T-helper 2 cell treated with Interferon-gamma antibody and Interleukin-4, amounts not matched to agents 5 μg/mL and 100 μg/mL, for 36 hours (primary cell): ENCODE measurements at places on chromosomes 3 and 15.

DNA sequence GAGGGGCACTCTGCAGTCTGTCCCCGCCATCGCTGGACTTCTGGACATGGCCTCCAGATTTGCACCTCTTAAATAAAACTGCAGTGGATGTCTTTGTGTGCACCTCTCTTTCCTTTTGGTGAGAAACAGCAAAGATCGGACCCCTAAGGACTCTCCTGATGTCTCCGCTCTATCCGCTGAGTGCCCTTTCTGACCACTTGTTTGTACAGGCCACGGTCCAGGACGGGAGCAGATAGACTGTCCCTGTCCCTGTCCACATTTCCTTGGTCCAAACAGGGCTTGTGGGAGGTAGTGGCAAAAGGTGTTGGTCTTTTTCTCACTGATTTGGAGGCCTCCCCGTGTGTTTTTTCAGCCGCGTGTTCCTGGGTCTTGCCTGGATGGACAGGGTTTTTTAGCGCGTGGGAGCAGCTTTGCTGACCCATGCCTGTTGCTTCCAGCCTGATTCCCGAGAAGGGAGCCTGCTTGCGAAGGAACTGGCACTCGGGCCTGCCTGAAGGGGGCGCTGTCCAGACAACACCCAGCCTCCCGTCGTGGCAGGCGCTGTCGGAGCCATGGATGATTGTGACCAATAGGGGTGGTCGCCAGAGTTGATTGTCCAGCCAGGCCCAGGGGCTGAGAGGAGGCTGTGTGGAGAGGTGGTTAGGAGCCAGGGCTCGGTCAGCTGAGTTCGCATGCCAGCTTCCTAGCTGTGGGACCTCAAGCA, 13.2 kb upstream of the STAB1 start:
- DNase-seq: no peak

DNA sequence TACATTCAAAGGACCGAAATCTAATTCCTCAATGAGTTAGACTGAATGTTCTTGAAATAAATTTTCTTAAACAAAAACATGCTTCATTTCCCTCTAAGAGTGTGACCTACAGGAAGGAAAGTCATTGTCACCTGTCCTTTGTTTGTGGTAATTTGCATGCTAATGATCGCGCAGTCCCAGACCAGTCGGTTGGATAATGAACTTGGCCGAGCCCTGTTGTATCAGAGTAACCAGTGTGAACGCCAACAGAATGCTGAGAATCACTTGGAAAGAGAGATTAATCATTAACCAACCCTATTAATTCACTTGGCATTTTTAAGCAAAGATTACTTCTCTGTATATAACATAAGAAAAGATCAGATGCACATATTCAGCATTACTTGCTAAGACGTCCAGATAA, 8.1 kb upstream of the ARNT2 start:
- no peak for DNase-seq

DNA sequence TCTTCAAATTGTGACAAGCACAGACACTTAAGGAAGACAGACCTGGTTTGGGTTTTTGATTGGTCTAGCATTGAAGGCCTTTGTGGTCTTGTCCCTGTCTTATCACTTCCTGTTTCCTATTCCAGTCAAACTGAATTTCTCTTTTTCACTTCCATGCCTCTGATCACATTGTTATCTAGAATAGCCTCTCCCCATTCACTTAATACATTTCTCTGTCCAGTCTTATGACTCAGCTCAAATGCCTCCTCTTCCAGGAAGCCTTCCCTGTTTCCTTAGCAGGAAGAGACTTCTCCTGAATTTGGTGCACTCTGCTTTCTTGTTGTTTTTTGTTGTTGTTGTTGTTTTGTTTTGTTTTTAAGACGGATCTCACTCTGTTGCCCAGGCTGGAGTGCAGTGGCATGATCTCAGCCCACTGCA, 45.5 kb downstream of the LIMD1 start:
- no peak for DNase-seq

GRCh38 chr15:84976746-84977345, 4.8 kb upstream of the PDE8A start:
- DNase-seq: no peak

DNA sequence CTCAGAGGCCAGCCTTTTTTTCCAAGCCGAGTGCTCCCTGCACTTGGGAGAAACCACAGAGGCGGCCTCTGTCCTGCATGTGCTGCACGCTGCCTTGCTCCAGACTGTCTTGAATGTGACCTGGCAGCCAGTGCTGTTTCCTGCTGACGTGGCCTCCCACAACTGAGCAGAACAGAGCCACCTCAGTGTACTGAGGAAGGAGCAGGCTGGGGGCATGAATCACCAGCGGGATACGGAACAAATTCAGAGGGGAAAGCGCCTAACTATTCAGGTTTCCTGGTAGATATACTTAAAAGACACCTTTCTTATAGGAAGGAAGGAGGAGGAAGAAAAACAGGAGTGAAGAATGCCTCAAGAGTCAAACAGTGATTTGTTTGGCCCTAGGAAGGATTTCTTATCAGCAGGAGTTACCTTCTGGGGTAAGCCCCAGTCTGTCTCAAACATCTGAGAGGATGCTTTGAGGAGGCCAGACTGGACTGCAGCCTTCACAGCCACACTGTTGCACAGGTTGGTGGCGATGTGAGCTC, 114.0 kb downstream of the FNDC3B start:
- peak; percentile 60 for DNase-seq

DNA sequence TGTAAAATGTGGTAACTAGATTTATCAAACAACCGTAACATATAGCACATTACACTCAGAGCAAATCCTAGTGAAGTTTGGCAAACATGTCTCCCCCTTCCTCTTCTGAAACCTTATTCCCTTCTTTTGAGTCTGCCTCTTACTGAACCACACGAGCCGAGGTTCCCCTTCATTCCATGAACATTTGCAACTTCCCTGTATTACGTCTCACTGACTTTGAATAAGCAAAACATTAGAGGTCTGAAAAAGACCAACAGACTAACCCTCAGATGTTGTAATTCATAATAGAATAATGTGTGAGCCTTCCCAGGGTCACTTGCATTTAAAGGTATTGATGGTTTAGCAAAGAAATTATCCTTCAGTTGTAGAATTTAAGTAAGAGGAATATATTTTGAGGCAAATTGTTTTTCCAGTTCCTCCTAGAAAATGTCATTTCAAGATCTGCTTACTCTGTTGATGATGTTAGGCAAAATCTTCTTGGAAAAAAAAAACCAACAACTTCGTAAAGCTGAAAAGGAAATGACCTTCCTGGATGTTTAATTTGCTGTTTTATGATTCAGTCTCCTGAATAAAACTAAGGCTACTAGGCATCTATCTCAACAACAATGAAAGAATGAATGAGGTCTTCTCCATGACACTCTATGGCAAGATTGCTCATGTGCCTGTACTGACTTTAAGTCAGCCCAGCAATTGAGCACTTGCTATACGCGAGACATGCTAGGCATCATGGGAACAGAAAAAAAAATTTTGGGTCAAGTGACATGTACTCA, 296.9 kb upstream of the NECTIN3 start:
- no peak for DNase-seq
